ENCODE measurements at places on chromosomes 5 and 9.

DNA sequence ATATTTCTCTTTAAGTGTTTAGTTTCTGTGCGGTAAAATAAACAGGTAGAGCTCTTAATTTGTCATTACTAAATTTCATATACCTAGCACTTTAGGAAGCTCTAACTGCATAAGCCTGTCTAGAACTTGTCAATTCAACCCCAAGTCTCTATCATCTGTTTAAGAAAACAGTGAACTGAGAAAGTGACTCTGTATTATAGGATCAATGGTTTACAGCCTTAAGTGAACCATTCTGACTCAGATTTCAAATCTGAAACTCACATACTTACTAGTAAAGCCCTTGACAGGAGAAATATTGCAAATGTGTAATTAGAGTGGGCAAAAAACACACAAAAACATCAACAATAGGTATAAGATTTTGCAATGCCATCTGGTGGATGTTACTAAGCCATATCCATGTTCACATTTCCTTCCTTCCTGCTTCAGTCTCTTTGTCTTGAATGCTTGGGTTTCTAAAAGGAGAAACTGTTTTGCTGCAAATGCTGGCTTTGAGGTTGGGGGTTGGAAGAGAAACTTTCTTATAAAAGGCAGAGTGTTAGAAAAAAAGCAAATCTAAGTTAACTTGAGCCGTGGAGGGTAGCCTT is 101.8 kb downstream of the DOCK8 start:
- DNase-seq, result no peak

DNA sequence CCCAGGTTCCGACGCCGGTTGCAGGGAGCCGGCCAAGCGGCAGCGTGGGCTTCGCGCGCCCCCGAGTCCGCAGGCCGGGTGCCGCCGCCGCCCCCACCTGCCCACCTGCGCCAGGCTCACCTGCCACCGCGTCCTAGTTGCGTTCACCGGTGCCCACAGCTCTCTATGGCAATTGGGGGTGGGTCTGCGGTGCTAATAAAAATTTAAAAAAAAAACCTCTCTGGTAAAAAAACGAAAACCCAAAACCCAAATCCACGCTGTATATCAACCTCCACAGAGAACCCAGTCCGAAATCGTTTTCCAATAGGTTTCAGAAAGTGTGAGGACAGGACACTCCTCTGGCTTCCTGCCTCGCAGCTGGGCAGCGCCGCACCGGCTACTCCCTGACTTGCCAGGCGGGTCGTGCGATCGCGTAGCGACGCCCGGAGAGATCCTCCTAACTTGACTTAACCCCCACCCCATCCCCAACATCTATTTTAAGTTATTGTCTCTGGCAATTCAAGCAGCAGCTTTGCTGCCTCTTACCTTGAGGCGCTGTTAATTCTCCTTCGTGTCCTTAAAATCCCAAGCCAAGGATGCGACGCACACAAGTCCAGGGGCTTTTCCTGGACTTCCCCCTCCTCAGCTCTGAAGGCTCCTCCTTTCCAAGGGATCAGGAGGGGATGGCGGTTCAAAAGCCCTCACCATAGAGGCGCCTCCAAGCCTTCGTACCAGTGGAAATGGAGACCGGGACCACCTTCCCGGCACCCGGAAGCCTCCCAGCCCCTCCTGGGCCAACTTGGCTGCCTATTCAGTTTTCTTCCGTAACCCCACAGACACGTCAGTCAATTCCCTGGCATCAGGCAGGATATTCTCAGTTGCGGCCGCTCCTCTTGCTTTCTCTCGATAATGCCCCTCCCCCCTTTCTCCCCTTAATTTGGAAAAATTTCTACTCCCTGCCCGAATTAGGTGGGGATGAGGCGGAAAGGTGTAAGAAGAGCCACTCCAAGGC is 1639.4 kb upstream of the C9orf72 start:
- no peak for DNase-seq

GRCh38 chr9:13070612-13071595 is 208.6 kb downstream of the MPDZ start:
- DNase-seq, result no peak

- peak; percentile 24 for DNase-seq
These were observed 28.4 kb downstream of the TIMD4 start for GRCh38 chr5:156934450-156935211.

- DNase-seq, result no peak
These were observed 2.9 kb upstream of the FOXD1 start for GRCh38 chr5:73451224-73452130.

Measured in Panc1 (cell line).